Endothelial cell of umbilical vein (primary cell): ENCODE measurements at places on chromosomes 6 and 20. TPM values are rescaled to one million over a fixed set of nuclear protein-coding genes. Genes with fewer than 3 reads are reported as not detected.

Gene SMPDL3A
- 4.1 TPM in 2 replicates for total RNA-seq

Gene ENPP4
- 3.9 and 4.5 TPM in 2 replicates for total RNA-seq

Gene MUC21
- total RNA-seq = not detected in 2 replicates

Gene AK9
- 3.2 and 4.0 TPM in 2 replicates for total RNA-seq

Gene FOXP4
- total RNA-seq = 23.9 and 24.4 TPM in 2 replicates

Gene SPINT3
- not detected in 2 replicates for total RNA-seq

Gene ADGRB3
- total RNA-seq = not detected in 2 replicates

Gene IL20RA
- not detected in 2 replicates for total RNA-seq

Gene WFDC10B
- not detected in 2 replicates for total RNA-seq

Gene SPATS1
- not detected in 2 replicates for total RNA-seq

Gene TRAPPC3L
- 0.38 TPM in 1 of 2 replicates, not detected in the other for total RNA-seq

Gene TTPAL
- 8.0 and 8.7 TPM in 2 replicates for total RNA-seq

Gene SLC26A8
- not detected in 2 replicates for total RNA-seq

Gene DEFB132
- total RNA-seq = not detected in 2 replicates

Gene CST2
- total RNA-seq = not detected in 2 replicates

Gene PAX1
- total RNA-seq = not detected in 2 replicates

Gene PRPH2
- total RNA-seq = 0.40 and 0.48 TPM in 2 replicates

Gene DNAJC5
- total RNA-seq = 58.7 and 60.3 TPM in 2 replicates

Gene VNN1
- not detected in 2 replicates for total RNA-seq

Gene WFDC12
- not detected in 2 replicates for total RNA-seq

Gene OR12D3
- not detected in 2 replicates for total RNA-seq

Gene FOXF2
- not detected in 2 replicates for total RNA-seq
